Progenitor cell of endocrine pancreas (in vitro differentiated cells): ENCODE measurements at places on chromosomes 3 and 15. TPM values are rescaled to one million over a fixed set of nuclear protein-coding genes. Genes with fewer than 3 reads are reported as not detected.

Gene C15orf61
- total RNA-seq = 9.2 and 9.6 TPM in 2 replicates

DNA sequence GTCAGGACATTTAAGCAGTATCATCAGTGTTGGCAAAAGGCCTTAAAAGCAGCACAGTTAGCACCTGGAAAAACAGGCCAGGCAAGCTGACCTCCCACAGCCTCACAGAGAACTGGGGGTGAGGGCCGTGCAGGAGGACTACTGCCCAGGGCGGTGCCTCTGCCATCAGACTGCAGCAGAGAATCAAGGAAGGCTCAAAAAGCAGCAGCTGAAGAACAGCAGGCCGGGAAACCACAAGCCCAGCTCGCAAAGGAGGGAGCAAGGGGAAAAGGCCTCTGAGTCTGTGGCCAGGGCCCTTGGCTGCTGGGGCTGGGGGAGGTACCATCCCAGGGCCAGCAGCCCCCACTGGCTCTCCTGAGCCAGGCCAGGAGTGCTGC is 84.2 kb downstream of the SEC22A start:
- no peak overlapping the region for H3K4me3 ChIP-seq
- H3K36me3 ChIP-seq = peaks cover 9% of the 10 kb centered on the region
- no peak for DNase-seq
- H3K27me3 ChIP-seq = no peaks in the 10 kb centered on the region
- no peak overlapping the region for H3K27ac ChIP-seq

DNA sequence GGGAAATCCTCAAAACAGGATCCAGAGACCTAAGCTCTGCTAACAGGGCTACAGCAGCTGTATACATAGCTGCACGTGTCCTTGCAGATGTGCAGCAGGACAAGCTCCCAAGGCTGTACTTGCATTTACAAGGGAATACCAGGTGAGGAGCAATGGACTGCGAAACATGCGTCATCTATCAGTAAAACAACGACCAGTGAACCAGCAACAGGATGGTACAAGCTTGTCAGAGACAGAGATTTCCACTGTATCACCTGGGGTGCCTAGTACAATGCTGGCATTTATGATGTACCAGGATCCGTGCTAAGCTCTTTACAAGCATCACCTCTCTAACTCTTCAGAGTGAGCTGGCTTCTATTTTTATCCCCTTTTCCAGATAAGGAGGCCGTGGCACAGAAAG is 227.3 kb downstream of the FOXP1 start:
- no peaks in the 10 kb centered on the region for H3K27me3 ChIP-seq
- peaks cover 3% of the 10 kb centered on the region for H3K36me3 ChIP-seq
- no peak overlapping the region for H3K27ac ChIP-seq

DNA sequence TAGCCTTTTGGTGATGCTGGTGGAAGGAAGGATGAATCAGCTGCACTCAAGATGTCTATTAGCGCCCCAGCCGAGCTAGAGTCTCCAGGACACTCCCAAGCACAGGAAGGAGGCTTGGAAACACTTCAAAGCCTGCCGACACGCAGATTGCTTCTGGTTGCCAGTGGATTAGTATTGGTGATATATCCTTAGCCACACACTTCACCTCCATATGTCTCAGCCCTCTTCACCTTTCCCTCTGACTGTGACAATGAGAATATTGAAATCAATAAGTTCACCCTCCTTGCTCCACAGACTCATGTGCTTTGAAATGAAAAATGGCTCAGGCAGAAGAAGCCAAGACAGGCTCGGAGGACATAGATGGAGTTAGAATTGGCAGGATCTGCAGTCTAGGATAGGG is 102.9 kb upstream of the LRRN1 start:
- H3K4me3 ChIP-seq = no peak overlapping the region
- DNase-seq = no peak
- H3K27me3 ChIP-seq = no peaks in the 10 kb centered on the region
- no peak overlapping the region for H3K27ac ChIP-seq
- H3K4me1 ChIP-seq = peaks cover 22% of the 10 kb centered on the region

Gene NMB
- total RNA-seq = 4.9 and 6.1 TPM in 2 replicates

DNA sequence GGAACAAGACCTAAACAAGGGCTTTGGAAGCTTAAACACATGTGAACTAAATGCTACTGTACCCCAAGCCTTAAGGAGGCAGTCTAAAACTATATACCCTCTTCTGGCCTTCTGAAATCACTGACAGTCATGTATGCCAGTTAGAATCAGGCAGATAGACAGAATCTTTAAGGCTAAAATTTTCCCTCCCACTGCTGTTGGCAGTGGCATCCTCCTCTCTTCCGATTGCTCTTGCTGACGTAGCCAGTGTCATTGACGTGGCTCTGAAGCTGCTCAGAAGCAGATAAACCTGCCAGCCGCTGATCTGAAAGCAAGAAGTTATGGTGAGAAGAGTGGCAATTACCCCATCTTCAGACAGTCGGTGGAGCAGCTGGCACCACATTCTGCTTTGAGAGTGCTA is 3.3 kb downstream of the RYR3 start:
- H3K36me3 ChIP-seq = no peaks in the 10 kb centered on the region
- H3K4me3 ChIP-seq = no peak overlapping the region
- DNase-seq = no peak
- no peak overlapping the region for H3K27ac ChIP-seq
- H3K4me1 ChIP-seq = peaks cover 2% of the 10 kb centered on the region

Gene ADAMTSL3
- 0.24 and 0.38 TPM in 2 replicates for total RNA-seq

DNA sequence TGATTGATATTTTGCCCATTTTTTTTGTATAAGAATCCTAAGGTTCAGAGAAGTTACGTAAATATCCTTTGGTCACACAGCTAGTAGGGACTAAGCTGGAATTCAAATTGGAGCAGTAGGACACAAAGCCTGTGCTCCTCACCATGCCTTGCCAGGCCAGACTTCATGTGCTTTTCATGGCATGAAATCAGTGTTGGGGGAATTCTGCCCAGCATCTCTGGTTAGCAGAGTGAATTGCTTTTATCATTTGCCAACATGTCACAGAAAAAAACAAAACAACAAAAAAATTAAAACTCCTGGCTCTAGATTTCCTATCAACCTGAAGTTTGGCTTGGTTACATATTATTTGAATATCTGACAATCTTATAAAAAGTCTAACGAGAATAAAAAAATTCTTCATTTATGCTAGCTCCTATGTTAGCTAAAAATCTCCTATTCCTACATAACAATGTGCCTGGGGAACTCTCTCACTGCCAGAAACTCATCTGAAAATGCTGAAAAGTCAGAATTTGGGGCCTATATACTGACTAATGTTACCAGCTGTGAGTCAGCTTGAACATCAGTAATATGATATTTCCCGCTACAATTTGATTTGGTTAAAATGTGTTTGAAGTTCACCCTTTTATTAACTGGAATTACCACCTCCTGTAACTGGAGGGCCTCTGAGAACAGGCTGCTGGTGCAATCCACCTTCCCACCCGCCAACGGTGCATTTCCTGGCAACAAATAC is 141.7 kb downstream of the TIGIT start:
- H3K27me3 ChIP-seq = no peaks in the 10 kb centered on the region
- H3K27ac ChIP-seq = no peak overlapping the region
- peaks cover 3% of the 10 kb centered on the region for H3K36me3 ChIP-seq
- DNase-seq = no peak

- H3K4me1 ChIP-seq = no peaks in the 10 kb centered on the region
- DNase-seq = peak; percentile 16
- H3K27ac ChIP-seq = no peak overlapping the region
- H3K4me3 ChIP-seq = peak overlapping the region; percentile 17
- H3K27me3 ChIP-seq = peaks cover 13% of the 10 kb centered on the region
These were observed 40.0 kb upstream of the TRH start for GRCh38 chr3:129934234-129935123.

Gene SLC28A1
- not detected in 2 replicates for total RNA-seq

Gene CYP1A1
- 1.5 and 2.8 TPM in 2 replicates for total RNA-seq

- DNase-seq = no peak
- no peaks in the 10 kb centered on the region for H3K36me3 ChIP-seq
- peaks cover under 1% of the 10 kb centered on the region for H3K4me1 ChIP-seq
- no peak overlapping the region for H3K4me3 ChIP-seq
- no peaks in the 10 kb centered on the region for H3K27me3 ChIP-seq
- H3K27ac ChIP-seq = no peak overlapping the region
These were observed 14.6 kb upstream of the LMOD3 start for GRCh38 chr3:69137005-69137404.

DNA sequence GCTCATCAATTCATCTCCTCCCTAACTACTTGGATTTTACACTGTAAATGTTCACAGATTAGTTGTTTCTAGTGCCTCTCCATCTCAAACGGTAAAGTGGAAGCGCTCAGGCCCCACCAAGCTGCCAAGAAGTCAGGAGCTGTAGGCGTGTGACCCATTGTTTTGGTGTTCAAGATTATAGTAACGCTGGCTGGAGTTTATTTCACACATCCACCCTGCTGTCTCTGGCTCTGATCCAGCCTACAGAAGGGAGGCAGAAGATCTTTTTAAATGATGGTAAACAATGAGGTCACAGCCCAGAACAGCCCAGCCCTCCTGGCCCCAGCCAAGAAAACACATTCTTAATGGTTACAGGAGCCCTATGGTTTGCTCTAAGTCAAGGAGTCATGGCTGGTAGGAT is 25.7 kb upstream of the GALNT15 start:
- H3K27me3 ChIP-seq = peaks cover 8% of the 10 kb centered on the region
- H3K4me1 ChIP-seq = peaks cover 5% of the 10 kb centered on the region
- no peak for DNase-seq
- no peak overlapping the region for H3K27ac ChIP-seq
- H3K36me3 ChIP-seq = peaks cover 3% of the 10 kb centered on the region

GRCh38 chr3:154105218-154105975 is 15.8 kb upstream of the ARHGEF26 start:
- no peak for DNase-seq
- peaks cover 2% of the 10 kb centered on the region for H3K4me1 ChIP-seq
- no peaks in the 10 kb centered on the region for H3K27me3 ChIP-seq

Gene CASR
- 2.3 and 2.5 TPM in 2 replicates for total RNA-seq

- no peak for DNase-seq
- no peaks in the 10 kb centered on the region for H3K4me1 ChIP-seq
- no peaks in the 10 kb centered on the region for H3K27me3 ChIP-seq
- no peak overlapping the region for H3K4me3 ChIP-seq
- no peak overlapping the region for H3K27ac ChIP-seq
These were observed 37.9 kb upstream of the MINAR1 start for GRCh38 chr15:79394231-79394630.

DNA sequence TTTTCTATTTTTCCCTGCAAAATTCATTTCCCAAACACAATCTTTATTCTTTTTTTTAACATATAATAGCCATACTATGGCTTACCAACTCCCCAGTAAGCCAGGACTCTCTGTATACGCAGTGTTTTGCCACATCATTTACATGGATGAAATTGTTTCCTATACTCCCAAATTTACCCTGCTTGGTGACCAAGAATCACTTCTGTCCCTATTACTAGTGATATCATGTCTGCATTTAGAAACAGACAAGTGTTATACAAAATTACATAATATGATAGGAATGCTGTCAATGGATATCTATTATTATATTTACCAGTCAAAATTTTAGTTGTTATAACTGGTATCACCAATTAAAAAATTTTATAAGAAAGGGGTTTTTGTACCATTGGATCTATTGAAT is 77.8 kb downstream of the LIPC start:
- no peak overlapping the region for H3K4me3 ChIP-seq
- H3K36me3 ChIP-seq = no peaks in the 10 kb centered on the region
- DNase-seq = no peak
- H3K27ac ChIP-seq = no peak overlapping the region

GRCh38 chr3:161314836-161315395 is 56.4 kb downstream of the SPTSSB start:
- no peak overlapping the region for H3K4me3 ChIP-seq
- no peak overlapping the region for H3K27ac ChIP-seq
- H3K36me3 ChIP-seq = no peaks in the 10 kb centered on the region
- DNase-seq = no peak

GRCh38 chr3:141116721-141117120 is 65.6 kb downstream of the SPSB4 start:
- H3K27ac ChIP-seq = no peak overlapping the region
- peaks cover 3% of the 10 kb centered on the region for H3K4me1 ChIP-seq
- DNase-seq = no peak
- no peaks in the 10 kb centered on the region for H3K36me3 ChIP-seq
- no peak overlapping the region for H3K4me3 ChIP-seq

DNA sequence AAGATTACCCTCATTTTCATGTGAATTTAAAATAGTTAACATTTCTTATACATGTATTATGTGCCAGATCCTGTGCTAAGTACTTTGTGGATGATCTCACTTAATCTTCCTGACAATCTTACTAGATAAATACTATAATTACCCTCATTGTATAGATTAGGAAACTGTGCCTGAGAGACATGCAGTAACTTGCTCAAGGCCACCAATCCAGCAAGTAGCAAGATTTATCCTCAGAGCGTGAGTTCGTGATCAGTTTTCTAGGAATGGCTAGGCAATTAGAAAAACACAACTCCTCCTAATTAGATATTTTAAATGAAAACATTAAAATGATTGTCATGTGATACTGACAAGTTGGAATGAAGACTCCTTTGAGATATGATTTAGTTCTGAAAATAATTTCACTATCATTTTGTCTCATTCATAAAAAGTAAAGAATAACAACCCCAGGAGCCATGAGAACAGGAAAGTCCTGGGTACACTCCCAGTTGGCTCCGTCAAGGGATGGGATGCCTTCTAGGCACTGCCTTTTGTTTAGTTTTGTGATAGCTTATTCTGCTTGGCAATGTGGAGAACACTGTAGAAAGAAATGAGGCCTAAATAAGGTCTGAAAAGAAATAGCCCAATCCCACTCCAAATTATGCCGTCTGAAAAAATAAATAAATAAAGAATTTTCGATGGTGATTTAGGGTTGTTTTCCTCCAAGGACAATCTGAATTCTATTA is 61.3 kb downstream of the FBN1 start:
- no peak for DNase-seq
- no peak overlapping the region for H3K27ac ChIP-seq
- no peaks in the 10 kb centered on the region for H3K4me1 ChIP-seq

Gene WHAMM
- total RNA-seq = 7.5 and 8.1 TPM in 2 replicates

GRCh38 chr3:16203671-16204629 is 29.5 kb downstream of the GALNT15 start:
- H3K4me1 ChIP-seq = peaks cover 3% of the 10 kb centered on the region
- peak overlapping the region; percentile 13 for H3K27ac ChIP-seq
- H3K27me3 ChIP-seq = peaks cover 7% of the 10 kb centered on the region
- DNase-seq = no peak
- no peak overlapping the region for H3K4me3 ChIP-seq
